ENCODE measurements at places on chromosomes 7 and 10.

DNA sequence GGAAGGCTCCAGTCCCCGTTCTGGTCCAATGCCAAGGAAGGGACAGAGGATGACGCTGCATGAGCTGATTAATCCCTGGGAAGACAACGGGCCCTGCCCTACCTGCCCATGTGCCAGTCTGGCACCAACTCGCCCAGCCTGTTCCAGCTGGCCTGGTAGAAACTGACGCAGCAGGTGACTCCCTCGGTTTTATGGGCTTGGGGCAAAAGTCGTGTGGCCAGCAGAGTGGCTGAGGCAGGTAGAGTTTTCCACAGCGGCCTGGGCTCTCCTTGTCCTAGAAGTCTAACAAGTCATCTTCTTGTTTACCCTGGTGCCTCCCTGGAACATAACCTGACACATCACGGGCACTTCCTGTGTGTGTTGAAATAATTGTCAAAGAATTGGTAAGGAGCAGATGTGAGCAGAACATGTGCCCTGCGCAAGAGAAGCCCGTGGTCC, 20.4 kb upstream of the LMTK2 start:
- DNase-seq: no peak

DNA sequence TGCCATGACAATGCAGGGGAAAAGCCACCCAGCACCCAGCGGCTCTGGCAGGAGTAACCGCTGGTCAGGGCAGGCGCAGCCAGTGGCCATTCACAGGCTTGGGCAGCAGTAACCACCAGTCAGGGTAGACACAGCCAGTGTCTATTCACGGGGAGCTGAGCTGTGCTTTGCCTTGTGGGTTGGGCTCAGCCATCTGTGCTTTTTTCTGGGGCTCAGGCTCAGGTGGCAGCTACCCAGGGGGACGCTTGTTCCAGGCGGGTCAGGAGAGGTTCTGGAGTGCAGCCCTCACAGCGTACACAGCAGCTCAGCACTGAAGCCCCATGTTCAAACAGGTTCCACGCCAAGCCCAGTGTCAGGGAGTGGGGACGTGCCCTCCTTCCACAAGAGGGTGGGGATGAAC, 28.5 kb downstream of the FOXL3 start:
- DNase-seq: no peak

DNA sequence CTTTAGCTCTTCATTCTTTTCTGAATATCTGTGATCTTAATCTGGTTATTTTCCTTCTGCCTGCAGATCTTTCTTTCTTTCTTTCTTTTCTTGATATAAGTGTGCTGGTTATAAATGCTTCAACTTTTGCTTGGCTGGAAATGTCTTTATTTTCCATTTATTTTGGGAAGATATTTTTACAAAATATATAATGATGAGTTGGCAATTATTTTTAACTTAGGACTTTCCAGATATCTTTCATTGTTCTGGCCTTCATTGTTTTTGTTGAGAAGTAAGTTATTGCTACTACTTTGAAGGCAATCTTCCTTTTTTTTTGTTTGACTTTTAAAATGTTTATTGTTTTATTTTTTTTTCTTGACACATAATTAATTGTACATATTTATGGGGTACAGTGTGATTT, 75.3 kb downstream of the ZNF503 start:
- no peak for DNase-seq

DNA sequence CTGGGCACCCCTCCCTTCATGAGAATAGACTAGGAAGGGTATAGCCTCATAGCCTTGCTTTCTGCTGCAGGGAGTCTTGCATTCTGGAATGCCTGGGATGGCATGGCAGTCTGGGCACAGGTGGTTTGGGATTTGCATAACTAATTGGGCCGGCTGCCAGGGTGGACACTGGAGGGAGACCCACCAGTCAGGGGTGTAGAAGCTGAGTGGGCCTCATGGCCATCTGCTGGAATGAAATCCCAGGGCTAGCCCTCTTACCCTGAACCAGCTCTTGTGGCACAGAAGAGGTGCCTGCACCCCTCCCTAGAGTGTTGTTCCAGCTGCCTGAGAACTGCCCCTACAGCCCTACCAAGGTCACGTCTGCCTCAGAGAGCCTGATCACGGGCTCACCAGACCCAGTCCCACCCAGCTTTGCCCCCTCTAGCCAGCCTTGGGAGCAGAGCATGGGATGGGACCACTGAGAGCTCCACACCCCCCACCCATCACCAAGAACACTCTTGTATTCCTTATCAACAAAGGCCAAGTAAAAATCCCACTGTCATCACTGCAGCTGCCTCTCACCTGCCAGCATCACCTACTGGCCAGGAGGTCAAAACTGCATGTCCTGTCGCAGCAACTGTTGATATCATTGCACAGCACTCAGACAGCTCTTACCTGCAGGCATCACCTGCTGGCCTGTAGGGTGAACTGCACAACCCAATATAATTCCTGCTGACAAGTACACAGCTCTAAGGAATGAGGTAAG, 148.9 kb downstream of the ZEB1 start:
- DNase-seq: peak; percentile 39

DNA sequence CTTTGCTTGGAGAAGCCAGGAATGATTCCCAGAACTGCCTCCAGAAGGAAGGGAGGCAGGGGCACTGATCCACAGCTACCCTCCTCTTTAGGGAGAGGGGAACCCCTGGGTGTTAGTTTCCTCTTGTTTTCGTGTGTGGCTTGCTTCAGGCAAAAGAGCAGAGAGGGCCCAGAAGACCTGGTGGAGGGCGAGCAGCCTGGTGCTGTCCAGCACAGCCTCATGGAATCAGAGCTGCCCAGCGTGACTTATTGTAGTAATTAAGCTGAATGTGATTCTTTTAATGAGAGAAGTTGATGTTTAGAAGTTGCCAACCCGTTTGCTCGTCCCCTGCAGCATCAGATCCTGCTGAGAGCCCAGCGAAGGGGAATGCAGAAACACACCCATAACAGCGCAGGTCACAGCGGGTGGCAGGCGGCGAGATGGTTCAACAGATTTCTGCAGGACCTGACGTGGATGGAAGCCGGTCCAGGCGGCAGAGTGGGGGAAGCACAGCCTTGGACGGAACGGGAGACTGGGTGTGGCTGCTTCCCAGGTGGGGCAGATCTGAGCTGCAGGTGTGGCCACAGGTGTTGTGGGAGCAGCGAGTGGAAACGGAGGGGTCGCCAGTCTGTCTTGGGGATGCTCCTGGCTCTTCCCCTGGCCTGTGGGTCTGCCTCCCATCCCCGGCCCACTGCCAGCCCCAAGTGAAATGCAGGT, 53.7 kb upstream of the SHH start:
- no peak for DNase-seq

DNA sequence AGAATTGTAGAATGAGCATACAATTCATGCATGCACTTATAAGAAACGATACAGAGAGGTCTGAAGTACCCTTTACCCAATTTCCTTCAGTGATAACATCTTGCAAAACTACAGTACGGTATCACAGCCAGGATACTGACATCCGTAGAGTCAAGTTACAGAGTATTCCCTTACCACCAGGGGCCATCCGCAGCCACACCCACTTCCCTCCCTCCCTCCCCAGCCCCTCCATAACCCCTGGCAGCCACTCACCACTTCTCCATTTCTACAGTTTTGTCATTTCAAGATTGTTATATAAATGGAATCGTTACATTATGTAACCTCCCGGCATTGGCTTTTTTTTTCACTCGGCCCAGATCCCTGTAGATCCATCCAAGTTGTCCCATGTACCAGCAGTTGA, 113.6 kb upstream of the RET start:
- no peak for DNase-seq

- DNase-seq: no peak
Observed at GRCh38 chr10:61994405-61995219, 93.1 kb downstream of the ARID5B start.

DNA sequence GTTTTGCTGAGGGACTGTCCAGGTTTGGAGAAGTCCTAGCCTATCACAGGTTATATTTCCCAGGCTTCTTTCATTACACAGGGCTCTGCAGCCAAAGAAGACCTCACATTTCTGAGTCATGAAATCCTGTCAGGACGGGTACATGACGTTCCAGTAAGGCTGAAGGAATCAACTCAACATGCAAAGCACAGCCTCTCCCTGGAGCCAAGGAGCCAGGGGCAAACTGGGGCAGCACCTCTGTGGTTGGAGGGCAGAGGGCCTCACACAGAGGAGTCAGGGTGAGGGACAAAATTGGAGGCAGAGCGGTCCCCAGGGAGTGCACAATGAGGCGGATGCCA, 116.3 kb upstream of the GDF10 start:
- DNase-seq: no peak

DNA sequence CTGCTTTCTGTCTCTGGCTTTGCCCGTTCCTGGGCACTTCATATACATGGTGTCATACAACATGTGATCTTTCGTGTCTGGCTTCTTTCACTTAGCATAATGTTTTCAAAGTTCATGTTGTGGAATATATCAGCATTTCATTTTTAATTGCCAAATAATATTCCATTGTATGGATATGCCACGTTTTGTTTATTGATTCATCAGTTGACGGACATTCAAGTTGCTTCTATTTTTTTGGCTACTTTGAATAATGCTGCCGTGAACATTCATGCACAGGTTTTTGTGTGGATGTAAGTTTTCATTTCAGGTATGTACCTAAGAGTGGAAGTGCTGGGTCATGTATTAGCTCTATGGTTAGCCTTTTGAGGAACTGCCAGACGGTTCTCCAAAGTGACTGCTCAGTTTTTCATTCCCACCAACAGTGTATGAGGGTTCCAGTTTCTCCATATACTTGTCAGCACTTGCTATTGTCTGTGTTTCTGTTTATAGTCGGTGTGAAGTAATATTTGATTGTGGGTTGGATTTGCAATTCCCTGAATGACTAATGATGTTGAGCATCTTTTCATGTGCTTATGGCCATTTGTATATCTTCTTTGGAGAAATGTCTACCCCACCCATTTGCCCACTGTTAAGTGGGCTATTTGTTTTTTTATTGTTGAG, 401.4 kb upstream of the GALNT17 start:
- DNase-seq: no peak

GRCh38 chr10:116163333-116164131, 109.5 kb downstream of the GFRA1 start:
- DNase-seq: no peak

DNA sequence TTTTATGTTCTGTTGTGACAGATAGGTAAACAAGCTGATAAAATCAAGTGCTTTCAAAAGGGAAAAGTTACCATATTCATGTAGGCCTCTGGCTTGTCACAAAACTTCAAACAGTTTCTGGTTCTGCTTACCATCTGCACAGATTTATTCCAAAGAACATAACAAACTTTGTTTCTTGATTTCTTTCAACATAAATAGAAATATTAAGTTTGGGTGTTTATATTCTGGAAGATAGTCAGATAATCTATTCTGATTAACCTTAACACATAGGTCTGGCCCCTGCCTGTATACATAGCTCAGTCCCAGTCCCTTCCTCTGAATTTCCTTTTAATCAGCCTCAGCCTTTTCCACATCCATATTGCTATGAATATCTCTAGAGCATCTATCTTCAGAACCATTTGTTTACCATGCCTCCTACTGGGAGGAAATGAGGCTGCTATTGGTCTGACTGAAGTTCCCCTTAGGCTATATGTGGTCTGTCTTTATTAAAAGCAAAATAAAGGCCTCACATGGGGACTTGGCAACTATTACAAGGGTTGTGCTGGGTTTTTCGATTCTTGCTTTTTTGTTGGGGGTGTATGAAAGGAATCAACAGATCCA, 319.0 kb downstream of the HPSE2 start:
- no peak for DNase-seq

DNA sequence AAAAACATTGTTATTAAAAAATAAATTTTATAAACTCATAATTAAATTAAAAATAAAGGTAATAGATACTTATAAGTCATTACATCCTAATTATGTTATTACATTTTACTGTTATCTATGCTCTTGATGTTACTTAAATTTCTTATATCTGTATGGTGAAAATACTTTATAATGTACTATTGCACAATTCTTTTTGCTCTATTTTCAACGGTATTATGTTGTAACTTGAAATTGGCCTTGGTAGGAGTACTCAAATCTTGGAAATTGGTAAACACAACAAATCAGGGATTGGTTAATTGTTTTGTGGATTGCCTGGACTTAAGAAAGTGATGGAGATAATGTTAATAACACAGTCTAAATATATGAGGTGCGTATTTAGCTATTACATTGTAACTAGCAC, 273.3 kb downstream of the MDFIC start:
- DNase-seq: no peak

DNA sequence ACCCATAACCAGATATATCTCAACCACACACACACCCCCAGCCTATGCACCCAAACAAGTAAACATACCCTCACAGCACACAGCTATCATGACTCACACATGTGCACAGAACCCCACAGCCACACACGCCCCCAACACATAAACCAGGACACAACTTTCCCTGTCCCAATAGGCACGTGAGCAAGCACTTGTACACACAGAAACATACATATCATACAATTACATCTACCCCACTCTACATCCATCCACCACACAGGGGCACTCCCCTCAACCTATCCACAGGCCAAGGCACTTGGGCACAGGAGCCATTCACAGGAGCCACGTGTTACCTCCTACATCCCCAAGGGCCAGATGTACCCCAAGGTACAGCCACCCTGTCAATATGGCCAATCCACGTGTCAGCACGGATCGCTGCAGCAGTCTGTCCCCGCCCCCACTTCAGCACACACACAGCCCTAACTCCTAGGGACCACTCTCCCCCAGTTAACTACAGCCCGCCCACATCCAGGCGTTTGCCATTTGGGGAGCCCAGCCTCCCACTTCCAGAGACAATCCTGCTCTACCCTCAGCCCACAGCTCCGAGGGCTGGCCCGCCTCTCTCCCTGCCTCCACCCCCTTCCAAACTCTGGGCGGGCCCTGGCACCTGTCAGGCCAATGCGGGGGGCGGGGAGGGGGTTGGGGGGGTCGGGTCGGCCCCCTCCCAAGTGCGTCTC, 163.5 kb downstream of the SH3PXD2A start:
- no peak for DNase-seq

DNA sequence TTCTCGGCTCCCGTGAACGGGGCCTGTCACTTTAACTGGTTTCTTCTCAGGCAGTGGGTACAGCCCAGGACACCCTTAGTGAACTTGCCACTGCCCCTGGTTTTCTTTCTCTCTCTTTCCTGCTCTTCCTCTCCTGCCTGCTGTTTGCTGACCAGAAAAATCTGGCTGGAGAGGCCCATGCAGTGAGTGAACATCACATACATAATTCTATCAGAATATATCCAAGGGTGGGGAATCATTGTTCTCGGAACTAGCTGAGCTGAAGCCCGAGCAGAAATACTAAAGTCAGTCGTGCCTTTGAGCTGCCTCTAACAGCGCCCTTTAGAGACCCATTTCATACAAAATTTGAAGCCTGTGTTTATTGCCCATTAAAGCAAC, 501.5 kb upstream of the GALNT17 start:
- no peak for DNase-seq

DNA sequence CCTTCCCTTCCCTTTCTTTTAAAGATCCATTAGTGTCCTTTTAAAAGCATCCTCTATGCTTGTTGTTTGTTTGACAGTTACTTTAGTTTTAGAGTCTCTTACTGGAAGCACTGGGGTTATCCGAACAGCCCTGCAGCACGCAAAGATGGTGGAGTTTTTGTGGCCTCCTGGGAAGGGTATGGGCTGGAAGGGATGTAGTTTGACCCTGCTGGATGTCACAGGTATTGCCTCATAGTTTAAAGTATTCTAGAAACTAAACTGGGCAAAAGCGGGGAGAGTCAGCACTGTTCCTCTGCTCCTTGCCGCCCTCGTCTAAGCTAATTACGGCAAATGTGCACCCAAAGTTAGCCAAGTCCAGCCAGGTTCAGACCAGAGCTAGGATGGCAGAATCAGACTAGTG, 35.8 kb upstream of the GNAI1 start:
- peak; percentile 20 for DNase-seq

- DNase-seq: no peak
Observed at GRCh38 chr10:78650122-78650521, 418.6 kb upstream of the ZMIZ1 start.

GRCh38 chr10:16519250-16519907, 2.3 kb downstream of the C1QL3 start:
- no peak for DNase-seq
